NCI-H1105 (cell line): ENCODE measurements at places on chromosomes 5 and 9.
A peak's percentile ranks its signal among the peaks of the same experiment; 100 is the strongest.

DNA sequence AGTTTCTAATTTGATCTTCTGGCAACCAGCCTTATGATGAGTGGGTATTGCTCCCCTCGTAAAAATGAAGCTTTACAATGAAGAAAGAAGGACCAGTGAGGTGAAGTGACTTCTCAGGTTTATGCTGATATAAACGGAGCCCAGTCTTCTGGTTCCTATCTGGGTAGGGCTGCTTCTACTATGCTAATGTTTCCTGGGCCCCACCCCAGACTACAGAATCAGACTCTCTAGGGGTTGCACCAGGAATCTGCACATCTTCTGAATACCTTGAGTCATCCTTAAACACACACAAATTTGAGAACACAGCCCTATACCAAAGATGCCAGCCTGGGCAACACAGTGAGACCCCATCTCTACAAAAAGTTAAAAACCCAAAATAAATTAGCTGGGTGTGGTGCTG, 16.2 kb downstream of the BTF3 start:
- DNase-seq = no peak

GRCh38 chr5:68381060-68381459, 165.5 kb downstream of the PIK3R1 start:
- no peak for DNase-seq

DNA sequence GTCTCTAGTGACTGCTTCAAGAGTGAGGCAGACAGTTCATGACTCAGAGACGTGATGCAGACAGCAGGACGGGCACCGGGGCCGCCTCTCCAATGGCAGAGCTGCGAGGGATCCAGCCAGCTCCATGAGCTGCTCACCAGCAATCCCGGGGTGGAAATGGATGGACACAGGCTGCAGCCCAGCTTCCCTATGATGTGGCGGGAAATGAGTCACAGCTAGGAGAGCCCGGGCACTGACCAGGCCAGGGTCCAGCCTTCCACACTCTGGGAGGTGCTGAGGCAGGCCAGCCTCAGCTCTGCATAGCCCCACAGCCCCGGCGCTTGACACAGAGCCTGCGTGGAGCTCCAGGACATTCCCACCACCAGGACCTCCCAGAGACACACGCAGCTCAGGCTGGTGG, 244.8 kb upstream of the IRX2 start:
- no peak for DNase-seq

DNA sequence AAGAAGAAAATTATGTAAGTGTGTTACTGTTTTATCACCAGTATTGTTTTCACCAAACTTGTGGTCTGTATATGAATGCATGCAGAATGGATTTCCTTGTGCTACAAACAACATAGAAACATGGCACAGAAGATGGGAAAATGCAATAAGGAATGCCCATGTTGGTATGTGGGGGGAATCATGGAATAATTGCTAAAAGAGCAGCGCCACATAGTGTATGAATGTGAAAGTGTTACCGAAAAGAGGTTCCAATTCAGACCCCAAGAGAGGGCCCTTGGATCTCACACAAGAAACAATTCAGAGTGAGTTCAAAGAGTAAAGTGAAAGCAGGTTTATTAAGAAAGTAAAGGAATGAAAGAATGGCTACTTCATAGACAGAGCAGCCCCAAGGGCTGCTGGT, 26.4 kb upstream of the TYRP1 start:
- no peak for DNase-seq

DNA sequence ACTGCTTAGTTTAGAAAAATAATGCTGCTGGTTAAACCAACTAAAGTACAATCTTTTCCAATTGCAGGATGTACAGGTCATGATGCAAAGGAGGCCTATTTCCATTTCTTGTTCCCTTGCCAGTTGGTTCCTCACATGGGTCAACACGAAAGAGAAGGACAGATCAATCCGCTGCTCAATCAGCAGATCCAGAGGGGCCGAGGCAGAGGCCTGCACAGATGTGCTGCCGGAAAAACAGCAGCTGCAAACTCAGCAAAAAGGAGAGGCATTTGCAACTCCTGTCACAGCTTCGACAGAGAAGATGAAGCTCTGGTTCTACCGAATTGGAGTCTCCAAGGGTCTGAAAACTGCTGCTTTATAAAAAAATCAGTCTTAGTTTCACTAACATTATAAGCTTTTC, 69.8 kb downstream of the NIPSNAP3B start:
- no peak for DNase-seq

DNA sequence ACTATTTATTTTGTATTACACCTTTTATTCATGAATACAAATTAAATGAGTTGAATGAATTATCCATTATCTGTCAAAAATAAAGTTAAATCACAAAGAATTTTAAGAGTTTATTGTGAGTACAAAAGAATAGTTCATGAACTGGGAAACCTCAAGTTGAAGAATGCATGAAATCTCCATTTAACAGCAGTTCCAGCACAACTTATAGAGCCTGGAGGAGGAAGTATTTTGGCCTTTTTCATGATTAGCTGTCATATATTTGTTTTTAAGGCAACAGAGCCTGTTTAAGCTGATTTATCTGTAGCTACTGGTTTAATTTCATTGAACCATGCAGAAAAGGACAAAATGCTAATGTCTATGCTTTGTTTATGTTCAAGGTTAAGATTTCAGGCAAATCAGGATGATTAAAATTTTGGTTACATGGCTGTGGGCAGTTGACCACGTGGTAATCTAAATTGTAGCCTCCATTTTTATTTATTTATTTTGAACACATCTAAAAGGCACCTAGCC, 12.2 kb downstream of the SPINK1 start:
- DNase-seq = no peak

GRCh38 chr5:6496636-6497035, 48.0 kb downstream of the UBE2QL1 start:
- DNase-seq = no peak

GRCh38 chr9:130118841-130119518, 53.2 kb upstream of the NCS1 start:
- DNase-seq = peak; percentile 96

DNA sequence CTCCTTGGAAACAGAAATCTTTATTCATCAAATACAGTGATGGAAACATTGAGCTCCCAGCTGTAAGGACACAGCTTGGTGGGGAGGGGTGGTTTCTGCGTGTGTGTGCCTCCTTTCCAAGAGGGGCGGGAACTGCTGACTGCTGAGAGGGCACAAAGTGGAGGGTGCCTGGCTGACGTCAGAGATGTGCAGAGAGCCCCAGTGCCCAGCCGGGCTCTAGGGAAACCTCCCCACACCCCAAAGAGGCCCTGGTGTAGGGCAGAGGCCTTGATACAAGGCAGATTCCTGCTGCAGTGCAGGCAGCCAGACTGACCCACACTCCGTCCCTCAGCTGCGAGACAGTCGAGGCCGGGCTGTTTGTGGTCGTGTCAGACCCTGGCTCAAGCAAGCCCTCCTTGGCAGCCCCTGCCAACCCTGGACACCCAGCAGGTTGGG, 191.0 kb downstream of the CACNA1B start:
- no peak for DNase-seq

DNA sequence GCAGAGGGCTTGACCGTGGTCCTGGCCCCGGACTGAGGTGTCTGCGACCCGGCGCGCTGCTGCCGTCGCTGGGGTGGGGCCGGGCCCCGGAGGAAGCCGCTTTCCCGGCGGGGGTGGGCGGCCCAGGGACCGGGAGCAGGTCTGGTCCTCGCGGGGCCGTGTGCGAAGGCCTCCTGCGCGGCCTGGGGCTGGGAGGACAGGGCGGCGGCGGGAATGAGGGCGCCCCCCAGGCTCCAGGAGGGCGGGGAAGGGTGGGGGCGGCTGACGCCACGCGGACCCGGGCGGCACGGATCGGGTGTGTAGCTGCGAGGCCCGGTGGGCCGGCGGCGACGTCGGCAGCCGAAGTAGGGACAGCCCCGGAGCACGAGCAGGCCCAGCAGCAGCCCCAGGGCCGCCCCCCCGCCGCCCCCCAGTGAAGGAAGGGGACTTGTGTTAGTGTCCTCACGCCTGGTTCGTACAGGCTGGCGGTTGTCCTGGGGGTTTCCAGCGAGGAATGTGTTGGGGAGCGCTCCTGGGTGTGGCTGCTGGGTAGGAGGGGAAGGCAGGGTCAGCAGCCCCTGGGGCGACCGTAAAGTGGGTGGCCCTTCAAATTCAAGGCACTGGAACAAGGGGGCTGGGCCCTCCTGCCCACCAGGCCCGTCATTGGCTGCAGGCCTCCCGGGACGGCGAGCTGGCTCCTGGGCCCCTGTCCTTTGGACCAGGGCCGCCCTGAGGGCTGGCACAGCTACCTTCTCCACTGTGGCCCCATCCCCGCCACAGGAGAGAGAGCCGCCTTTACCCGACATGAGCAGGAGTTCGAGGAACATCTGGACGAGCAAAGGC, 597 bp upstream of the TMEM250 start:
- no peak for DNase-seq

- DNase-seq = no peak
Measured at GRCh38 chr5:90909101-90909503, 350.5 kb downstream of the ADGRV1 start.

DNA sequence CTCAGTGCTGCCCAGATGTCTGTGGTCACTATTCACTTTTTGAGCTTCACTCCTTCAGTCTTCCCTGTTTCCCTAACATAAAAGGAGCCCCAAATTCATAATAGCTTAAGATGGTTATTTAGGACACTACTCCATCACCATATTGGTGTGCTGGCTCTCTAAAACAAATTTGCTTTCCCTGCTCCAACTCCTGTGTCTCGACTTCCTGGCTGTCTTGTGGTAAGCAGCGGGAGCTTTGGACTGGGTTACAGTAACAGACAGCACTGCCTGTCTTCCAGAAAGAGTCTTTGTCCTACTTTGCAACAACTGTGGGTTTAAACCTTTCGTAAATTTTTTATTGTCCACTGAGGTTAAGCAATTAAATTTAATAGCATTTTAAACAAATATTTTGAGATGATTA, 389.4 kb downstream of the CDH9 start:
- no peak for DNase-seq

DNA sequence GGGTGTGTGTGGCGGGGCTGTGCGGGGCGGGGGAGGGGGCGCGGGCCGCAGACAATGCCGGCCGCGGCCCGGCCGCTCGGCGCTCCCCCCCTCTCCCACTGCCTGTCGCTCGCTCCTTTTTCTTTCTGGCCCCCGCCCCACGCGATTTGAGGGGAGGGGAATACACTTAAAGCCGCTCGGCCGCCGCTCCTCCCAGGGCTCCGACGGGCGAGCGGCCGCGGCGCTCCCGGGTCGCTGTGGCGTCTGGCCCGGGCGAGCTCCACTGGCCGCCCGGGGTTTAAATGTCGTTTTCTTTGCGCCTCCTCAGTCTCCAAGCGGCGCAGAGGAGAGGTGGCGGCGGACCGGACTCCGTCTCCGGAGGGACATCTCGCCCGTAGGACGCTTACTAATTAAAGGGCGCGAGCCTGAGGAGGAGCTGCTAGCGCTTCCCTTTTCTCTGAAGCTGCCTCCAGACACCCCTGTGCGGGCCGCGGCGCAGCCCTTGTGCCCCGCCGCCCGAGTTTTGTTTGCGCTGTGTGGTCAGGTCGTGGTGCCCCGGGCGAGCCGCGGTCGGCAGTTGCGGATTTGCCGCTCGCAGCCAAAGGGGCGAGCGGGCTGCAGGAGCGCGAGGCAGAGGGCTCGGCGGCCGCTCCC, 1.4 kb downstream of the ZSWIM6 start:
- DNase-seq = no peak

- DNase-seq = no peak
Measured at GRCh38 chr9:135255033-135255840, 167.8 kb downstream of the OLFM1 start.
